Stimulated activated CD4-positive, alpha-beta T cell treated with anti-CD3 and anti-CD28 coated beads, Interleukin-4, amount 100 ng/mL, for 1 hour (primary cell): ENCODE measurements at places on chromosomes 1 and 21.

- DNase-seq, result no peak
These were observed 295.6 kb downstream of the S1PR1 start for GRCh38 chr1:101532377-101532776.

DNA sequence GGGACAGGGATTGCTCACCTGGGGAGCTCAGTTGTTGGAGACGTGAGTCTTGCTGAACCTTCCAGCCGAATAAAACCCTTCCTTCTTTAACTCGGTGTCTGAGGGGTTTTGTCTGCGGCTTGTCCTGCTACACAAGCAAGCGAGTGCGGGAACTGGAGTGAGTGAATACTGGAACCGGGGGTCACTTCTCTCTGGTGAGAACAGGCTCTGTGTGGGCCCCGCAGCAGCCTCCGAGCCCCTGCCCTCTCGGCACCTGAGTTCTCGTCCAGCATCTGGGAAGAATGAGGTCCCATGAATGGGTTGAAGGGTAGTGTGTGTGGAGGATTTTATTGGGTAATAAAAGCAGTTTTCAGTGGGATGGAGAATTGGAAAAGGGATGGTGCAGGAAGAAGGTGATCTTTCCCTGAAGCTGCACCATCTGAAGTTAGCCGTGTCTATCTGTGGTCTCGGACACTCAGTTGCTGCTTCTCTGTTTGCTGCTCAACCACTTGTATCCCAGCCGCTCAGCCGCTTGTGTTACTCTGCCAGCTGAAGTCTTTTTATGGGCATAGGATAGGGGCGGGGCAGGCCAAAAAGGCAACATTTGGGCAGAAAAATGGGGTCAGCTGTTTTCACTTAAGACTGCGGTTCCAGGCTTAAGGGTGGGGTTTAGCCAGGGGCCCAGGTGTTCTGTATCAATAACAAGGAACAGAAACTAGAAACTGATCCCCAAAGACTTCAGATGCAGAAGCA lies 450.6 kb upstream of the CAMK1G start:
- no peak for DNase-seq

GRCh38 chr1:219659005-219659600 lies 46.2 kb upstream of the ZC3H11B start:
- DNase-seq, result no peak

DNA sequence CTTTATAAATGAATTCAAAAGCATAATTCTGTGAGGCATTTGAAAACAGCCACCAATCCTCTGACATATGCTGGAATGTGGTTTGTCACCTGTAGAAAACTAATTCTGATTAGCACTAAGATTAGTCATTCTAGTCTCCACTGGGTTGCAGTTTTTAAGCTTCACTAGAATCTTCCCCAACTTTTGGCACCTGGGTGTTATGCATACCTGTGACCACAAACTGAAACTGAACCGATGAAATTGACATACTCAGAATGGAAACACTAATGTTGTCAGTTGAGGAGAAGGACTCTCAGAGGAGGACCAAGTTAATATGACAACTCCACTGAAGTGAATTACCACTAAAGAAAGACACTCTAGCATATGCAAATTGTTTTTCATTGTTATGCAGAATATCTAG lies 285.8 kb upstream of the NEGR1 start:
- DNase-seq, result no peak

DNA sequence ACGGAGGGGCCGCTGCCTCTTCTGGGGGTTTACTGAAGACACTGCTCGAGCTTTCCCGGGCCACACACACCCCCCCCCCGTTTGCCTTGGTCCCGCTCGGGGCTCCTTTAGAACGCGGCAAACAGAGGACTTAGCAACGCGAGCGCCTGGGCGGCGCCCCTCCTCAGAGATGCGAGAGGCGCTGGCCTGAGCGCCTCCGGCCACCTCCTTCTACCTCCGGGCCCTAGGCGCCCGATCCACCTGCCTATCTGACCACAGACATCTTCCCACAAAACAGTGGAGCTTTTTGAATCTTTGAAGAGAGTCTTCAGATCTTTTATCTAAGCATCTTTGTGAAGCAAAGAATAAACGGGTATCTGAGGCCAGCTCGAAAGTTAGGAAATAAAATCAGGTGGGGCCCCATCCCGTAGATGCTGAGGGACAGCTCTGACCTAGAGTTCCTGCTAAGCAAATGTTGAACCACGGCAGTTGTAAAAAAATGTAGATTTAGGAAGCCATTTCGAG lies 436 bp upstream of the TTLL7 start:
- no peak for DNase-seq

- DNase-seq, result no peak
These were observed 98.2 kb upstream of the C1orf87 start for GRCh38 chr1:60171801-60172200.

DNA sequence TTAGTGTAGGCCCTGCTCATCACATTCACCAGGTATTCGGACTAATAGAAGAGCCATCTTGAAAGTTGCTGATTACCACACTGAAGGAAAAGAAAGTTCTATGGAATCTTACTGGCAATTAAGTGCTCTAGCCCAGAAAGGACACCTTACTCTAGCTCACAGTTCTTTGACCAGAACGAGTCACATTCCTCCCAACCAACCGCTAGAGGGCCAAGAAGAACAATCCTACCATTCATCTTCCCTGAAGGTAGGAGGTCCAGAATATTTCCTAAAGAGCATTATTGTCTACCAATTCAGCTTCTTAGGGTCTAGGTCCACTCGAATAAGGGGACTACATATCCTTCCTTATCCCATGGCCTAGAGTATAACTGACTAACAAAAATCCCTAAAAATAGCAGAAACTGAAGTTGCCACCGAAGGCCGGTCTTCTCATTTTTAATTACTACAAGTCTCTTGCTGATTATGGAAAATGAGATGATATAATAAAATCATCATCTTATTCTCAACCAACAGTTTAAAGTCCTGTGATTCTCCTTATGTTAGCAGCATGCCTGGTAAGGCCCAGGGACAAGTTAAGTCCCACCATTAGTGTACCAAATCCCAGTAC lies 2.7 kb upstream of the FMO1 start:
- peak; percentile 9 for DNase-seq

DNA sequence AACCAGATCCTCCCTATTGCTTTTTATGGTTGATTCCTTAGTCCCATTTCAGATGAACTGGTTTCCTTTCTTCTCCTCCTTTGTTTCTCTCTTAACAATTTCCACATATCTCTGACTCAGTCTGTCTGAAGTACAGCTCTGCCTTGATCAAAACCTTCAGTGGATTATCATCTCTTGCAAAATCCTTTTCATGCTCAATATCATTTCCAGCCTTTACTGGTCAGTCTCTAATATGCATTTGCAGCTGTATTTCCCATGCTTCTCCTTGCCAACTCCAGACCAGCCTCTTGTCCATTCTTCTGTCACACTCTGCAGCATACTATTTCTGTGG lies 72.2 kb downstream of the SNX7 start:
- no peak for DNase-seq

GRCh38 chr1:118298397-118298796 lies 113.4 kb upstream of the SPAG17 start:
- no peak for DNase-seq

DNA sequence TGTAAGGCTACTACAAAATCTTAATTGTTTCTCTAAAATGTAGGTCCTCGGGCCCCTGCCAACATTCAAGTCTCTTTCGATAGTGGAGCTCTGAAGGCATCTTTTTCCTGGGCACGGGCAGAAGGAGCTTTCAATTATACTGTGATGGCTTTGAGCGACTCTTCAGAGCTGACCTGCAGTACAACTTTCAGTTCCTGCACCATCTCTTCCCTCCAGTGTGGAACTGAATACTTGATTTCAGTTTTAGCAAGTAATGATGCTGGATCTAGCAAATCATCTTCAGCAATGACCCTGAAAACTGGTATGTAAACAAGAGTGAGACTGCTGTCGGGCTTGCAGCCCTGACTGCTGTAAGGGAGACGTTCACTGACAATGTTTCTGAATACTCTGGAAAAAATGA lies 9.6 kb downstream of the FNDC7 start:
- DNase-seq, result no peak

- DNase-seq, result no peak
These were observed 423 bp downstream of the SLAMF8 start for GRCh38 chr1:159827102-159827490.
